ENCODE measurements at places on chromosomes 6 and 20.

DNA sequence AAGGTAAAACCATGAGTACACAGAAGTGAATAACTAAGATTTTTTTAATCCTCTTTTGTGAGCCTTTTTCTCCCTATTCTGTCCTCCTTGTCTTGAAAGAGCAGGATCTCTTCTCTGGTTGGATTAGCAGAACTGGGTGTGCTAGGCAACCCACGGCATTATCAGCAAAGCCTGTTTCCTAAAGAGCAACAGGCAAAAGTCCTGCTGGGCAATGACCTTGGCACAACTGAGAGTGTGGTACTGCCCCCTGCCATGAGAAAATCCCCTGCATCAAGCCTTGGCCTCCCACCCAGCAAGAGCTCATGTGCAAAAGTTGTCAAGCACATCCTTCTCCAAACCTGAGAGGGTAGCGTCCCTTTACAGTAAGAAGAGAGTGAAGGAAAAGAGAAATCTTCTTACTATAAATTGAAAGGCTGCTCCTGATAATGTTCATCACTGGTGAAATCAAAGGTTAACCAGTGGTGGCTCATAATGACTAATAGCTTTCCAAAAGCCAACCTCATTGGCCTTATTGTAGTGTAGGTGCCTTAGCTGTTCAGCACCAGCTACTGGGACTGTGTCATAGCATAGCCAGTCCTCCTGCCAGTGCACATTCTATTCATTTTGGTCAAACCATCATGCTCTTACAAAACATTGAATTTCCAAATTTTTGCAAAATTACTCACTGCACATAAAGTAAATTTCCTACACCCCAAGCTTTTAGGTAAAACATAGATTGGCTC is 17.1 kb downstream of the KIF6 start:
- no peak for DNase-seq

DNA sequence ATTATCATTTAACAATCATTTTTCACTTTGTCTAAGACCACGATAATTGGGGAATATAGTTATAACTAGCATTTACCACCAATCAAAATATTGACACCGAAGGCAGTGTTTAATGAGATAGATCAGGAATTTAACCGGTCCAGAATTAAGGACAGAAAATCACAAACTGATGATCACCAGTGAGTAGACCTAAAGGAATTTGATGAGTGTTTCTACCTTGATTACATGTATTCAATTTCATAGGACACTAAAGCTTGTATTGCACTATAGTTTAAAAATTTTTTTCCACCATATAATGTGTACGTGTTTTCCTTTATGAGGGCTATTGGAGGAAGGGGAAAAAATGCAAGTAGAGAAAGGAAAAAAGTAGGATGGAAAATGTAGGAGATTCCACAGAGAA is 22.6 kb upstream of the ARHGAP18 start:
- DNase-seq, result no peak

DNA sequence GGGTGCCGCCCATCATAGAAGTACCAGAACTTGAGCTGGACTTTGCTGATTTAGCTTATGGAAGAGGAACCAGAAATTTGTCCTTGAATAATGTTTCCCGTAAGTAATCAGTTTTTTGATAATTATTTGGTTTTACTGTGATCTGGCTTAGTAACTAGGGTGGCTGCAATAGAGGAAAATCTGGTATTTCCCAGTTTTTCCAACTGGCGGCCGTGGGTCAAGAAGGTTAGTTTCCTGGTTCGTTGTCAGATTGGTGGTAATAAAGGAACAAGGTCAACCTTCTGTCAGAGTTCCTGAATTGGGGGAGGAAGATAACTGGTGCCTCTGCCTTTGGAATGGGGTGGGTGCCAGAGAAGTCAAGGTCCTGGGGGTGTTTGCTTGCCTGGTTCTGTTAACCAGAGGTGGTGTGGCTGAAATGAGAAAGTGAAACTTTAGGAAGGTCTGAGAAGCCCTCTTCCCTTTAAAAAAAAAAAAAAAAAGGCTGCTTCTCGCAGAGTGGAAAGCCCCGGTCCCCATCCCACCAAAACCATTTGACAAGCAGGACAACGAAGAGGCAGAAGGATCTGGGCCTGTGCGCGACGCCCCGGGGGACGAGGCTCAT is at the start of gene CALHM6:
CALHM6 (plus strand) TSS at position 45 of the 601 bp plus-strand sequence; CDS start at position 600, 555 bp downstream.
- DNase-seq, result no peak

DNA sequence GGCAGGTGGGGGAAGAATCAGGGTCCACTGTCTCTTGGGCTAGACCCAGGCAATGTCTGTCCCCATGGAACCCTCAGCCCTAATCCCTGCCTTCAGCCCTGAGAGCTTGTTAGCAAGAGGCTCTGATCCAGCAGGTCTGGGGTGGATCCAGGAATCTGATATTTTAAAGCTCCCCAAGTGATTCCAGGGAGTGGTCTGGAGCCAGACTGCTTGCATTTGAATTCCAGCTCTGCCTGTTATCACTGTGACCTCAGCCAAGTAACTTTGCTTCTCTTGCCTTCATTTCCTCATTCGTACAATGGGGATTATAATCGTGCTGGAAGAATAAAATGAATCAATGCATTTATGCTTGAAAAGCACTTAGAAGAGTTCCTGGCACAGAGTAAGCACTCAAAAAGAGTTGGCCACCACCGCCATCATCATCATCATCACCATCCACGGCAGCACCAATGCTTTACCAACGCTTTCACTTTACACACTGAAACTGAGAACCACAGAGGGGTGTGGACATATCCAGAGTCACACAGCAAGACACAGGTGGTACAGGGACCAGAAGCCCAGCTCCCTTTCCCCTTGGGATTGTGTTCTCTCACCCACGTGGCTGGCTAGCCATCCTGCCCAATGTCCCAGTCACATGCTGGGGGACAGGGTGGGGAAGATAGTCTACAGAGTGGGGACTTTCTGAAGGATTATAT is 75.7 kb upstream of the RALY start:
- DNase-seq, result no peak

DNA sequence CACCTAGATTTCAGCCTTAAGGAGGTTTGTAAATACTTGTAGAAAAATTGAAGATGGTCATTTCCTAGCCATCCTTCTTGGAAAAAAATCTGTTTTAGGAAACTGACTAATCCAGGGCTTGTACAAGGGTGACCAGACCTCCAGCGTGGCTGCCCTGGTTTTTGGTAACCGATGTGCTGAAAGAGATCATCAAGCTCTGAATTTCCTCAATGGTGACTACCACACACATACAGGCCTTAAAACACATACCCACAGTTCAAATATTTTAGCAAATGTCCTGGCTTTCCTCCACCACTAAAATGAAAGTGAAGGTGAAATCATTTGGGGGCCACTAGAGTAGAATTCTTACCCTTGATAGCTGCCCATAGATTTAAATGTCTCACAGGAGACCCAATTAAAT is 215.3 kb upstream of the SUPT3H start:
- DNase-seq, result no peak

DNA sequence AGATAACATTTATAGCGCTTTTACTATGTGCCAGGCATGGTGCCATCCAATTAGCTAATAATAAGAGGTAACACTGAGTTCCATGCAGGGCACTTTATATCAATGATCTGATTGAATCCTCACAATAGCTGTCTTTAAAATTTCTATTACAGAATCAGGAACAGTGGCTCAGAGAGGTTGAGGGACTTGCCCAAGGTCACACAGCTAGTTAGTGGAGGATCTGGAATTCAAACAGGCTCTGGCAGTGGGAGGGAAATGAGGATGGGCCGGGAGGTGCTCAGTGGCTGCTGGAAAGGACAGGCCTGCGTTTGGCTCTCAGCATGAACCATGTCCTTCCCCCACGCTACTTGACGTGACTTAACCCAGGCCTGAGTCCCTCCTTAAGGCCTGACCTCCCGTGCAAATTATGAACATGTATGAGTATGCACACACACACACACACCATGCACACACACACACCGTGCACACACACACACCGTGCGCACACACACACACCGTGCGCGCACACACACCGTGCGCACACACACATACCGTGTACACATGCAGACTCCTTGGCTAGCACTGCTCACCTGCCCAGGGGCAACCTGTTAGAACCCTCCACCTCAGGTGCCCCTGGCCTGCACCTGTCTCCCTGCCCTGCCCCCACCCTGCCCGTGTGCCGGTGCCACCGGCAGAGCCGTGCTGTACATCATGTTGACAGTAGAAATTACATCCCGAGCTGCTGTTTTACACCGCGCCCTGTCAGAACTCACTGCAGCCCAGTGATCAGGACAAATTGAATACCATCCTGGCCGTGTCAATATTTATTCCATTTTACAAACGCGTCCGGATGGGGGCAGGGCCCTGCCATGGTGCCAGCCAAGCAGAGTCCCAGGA is 43.7 kb downstream of the CDH22 start:
- no peak for DNase-seq

DNA sequence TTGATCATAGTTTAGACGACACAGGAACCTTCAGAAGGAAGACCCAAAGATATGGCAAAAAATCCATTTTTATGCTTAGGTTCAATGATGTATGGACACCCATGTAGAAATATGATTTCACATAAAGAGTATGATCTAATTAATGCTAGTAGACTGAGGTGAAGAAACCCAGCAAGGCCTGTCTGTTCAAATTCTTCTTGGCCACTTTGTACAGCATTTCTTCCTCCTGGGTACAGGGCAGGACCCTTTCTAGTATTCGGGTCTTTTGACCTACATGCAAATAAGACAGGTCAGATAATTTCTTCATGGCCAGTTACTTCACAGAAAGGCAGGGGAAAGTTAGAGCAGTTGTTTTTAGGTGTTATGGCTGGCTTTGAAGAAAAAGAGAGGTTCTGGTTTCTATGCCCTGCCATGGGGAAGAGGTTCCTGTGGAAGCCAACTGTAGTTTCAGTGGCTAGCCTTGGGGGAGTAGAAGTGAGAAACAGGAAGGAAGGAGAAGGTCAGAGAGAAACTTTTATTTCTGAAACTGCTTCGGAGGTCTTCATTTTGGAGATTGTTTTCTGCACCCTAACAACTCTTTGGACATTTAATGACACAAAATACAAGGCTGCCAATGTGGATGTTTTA is 208.3 kb downstream of the PTPRK start:
- DNase-seq, result no peak

DNA sequence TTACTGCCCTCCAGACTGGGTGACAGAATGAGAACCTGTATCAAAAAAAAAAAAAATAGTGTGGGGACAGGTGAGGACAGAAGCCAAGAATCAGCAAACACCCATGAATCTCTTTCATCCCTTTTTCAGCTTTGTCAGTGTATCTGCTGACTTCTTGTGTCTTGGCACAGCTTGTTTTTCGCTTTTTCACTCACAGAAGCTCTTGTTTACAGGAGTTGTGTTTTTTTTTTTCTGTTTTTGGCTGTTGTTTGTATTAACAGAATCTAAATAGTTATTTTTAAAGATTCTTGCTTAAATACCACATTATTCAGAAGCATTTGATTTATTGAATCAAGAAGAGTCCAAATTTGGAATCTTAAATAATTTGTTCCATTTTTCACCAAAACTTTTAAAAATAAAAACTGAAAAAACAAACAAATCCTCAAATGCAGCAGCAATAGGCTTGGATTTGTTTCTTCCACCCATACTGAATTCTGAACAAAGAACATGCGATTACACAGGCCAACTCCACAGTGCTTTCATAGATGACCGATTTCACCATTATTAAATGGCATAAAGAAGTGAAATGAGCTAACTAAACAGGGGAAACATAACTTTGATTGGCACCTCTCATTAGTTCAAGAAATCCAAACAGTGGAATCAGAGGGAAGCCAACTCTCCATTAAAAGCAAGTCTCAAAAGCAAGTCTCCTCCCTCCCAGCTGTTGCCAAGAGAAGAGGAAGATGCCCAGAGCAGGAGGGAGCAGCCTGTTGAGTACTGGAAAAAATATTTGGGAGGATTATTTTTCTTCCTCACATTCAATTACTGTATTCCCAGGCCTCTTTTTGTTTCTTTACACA is 27.2 kb upstream of the GPR63 start:
- no peak for DNase-seq

GRCh38 chr6:117540670-117541069 is 58.2 kb downstream of the DCBLD1 start:
- no peak for DNase-seq

GRCh38 chr6:22049002-22049401 is 247.8 kb downstream of the PRL start:
- no peak for DNase-seq

DNA sequence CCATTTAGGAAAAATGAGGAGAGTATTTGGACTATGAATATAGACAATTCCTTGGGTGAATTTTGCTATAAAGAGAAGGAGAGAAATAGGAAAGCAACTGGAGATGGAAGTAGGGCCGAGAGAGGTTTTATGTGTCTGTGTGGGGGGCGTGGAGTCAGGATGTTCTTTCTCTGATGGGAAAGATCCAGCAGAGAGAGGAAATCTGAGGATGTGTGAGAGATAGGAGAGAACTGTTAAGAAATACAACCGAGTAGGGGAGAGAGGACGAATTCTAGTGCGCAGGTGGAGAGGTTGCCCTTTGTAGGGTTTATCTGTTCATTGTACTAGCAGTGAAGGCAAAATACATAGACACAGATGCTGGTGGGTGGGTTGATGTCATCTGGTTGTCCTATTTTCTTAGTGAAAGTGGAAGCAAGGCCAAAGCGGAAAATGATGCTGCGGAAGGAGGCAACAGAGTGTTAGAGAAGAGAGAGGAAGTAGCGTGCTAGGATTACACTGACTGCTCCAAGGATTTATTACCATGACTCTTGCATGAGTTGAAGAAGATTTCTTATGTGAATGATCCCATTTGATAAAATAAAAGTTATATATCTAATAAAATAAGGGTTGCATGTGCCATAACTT is 57.7 kb downstream of the CLVS2 start:
- no peak for DNase-seq

- DNase-seq, result no peak
Observed at GRCh38 chr6:165653196-165653595, 9.8 kb downstream of the PDE10A start.

- no peak for DNase-seq
Observed at GRCh38 chr20:59412875-59413284, 112.5 kb downstream of the EDN3 start.

GRCh38 chr6:25307805-25308494 is 28.8 kb downstream of the CARMIL1 start:
- DNase-seq, result no peak

GRCh38 chr6:703552-703951 is 10.6 kb upstream of the EXOC2 start:
- DNase-seq, result no peak

DNA sequence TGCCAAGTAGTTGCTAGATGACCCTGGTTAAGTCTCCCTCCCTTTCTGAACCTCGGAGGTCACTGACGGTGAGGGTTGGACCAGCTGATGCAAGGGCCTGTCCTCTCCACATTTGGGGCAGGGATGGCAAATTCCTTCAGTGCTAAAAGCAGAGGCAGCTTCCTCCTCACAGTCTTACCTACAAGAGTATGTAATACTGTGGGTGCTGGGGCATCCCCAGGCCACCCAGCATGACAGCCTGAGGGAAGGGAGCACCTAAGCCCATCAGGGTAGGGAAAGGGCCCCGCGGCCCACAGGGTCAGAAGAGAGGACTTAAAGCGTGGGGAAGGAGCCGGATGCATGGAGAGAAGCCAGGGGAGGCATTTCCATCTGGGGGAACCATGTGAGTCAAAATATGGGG is 38.0 kb downstream of the TGM3 start:
- no peak for DNase-seq

DNA sequence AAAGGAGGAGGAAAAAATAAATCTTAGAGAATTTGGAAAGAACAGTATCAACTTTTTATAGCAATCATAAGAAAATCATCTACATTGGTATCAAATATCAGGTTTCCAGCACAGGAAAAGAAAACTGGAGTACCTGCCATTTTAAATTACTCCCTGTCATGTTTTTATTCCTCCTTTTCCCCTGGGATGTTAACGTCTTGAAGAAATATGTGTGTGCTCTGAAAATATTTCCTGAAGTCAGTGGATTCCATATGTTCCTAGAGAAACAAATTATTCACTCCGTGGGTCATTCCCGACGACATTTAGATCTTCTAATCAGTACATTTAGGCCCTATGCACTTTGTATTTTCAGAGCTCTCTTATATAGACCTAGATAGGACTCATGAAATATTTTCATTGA is 42.0 kb upstream of the RSPO3 start:
- no peak for DNase-seq
